ENCODE measurements at places on chromosomes 6 and 20. TPM values are rescaled to one million over a fixed set of nuclear protein-coding genes. Genes with fewer than 3 reads are reported as not detected.

NRN1 gene
- 12.8 TPM for total RNA-seq

RAE1 gene
- total RNA-seq = 14.3 TPM

C2 gene
- total RNA-seq = 12.3 TPM

OPN5 gene
- total RNA-seq = not detected

SAPCD1 gene
- total RNA-seq = 0.71 TPM

FOXQ1 gene
- not detected for total RNA-seq

SCAND1 gene
- total RNA-seq = 52.2 TPM

All from left cardiac atrium (tissue), 4 donors.